ENCODE measurements at places on chromosomes 7 and 10.

DNA sequence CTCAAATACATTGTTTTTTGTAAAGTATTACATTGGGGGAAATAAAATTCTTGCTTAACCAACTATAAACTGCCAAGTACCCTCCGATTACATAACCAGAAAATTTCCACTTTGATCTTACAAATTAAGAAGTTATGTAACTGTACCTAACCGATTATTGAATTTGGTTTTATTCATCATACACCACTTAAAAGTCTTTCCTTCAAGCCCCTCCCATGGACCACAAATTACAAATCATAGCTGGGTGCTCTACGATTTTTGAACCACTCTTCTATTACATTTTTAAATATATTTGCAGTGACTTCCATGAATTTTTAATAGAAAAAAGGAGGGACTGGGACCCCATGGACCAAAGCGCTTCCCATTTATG is 630 bp downstream of the ZNF680 start:
- no peak for DNase-seq

DNA sequence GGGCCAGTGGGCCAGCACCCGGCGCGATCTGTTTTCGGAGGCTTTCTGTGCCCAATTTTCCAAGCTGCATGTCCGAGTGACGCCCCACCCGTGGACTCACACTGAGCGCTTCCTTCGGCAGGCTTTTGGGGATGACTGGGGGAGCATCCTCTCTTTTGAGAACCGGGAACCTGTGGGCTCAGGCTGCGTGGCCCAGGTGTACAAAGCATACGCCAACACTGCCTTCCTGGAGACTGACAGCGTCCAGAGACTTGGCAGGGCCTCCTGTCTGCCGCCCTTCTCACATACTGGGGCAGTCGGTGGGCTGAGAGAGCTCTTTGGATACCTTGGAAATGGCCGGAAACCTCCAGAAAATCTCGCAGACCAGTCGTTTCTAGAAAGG is 1.0 kb downstream of the ADCK2 start:
- no peak for DNase-seq

DNA sequence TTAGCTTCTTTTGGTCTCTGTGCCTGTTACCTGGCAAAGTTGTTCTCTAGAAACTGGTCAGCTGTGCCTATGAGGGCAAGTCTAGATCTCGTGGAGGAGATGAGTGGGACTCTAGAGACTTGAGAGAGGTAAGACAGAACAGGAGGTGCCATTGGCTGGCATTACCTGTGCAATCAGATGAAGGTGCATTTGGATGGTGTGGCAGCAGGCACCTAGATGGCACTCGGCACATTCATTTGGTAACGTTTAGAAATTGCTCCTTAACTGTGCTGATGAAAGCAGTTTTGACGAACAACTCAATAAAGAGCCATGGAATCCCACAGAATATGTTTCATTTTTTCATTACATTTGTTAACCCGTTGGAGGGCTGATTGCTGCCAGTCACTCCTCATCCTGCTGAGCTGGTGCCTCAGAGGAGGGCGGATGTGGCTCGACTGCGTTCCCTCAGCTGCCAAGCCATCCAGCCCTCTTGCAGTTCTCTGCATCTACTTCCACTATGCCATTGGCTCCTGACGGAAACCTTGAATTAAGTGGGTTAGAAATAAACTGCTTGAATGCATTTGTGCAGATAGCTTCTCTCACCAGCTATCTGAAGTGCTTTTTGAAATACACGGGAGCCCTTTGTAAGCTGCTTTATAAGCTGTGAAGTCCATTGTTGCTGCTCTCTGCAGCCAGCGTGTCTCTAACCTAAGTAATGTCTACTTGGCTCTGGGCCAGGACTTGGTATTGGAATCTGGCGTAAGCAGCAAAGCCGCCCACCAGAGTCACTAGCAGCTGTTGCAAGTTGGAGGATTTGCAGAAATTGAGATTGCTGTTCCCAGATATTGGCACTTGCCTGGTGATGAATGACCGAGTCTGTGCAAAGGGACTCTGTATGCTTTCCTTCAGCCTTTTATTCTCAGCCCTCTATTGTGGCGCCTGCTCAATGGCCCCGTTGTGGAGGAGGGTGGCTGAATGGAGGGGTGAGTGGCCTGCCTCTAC is 87.4 kb downstream of the LRRC4 start:
- no peak for DNase-seq

- no peak for DNase-seq
Measured at GRCh38 chr7:34840176-34840785, 182.3 kb downstream of the NPSR1 start.

DNA sequence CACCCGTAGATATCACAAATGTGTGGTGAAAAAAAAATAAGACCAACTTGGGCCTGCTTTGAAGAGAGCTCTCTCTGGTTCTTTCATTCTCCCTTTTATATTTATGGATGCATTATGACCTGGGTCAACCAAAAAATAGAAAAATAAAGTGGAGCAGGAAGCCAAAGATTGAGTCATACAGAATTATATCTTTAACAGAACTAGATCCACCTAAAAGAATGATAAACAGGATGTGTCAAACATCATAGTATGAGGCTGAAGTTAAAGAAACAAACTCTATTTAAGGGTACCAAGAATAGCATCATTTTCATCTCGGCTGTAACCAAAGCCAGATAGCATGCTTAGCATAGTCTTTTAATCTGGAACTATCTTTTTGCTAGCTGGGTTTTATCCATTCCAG is 28.8 kb upstream of the NMT2 start:
- no peak for DNase-seq

DNA sequence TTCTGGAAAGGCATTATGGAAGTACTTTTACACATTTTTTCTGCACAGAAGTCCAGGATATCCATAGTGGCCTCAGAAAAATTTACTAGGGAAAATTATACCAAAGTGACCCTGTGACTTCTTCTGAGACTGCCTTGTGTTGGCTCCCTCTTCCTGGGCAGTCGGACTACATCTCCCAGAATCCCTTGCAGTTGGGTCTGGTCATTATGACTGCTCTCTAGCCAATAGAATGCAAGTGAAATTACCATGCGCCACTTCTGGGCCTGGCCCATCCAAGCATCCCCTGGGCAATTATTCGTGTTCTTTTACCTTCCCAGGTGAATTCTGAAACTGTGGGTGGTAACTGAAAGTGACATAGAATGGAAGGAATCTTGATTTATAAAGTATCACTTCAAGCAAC is 430.9 kb downstream of the ACTR3B start:
- DNase-seq, result no peak

DNA sequence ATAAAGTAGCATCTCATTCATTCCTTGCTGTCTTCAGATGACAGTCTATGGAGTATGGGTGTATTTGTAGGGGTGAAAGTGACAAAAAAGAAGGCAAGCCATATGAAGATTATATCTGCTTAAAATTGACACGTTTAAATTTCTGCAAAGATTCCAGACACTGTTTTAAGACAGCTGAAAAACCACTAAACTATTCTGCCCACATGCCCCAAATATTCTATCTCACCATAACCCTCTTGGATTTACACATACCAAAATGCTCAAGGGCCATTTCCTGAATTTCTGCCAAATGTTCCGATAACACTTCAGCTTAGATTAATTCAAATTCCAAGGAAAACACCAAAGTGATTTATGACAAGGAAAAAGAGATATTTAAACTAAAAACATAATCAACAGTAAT is 99.9 kb upstream of the IL6 start:
- no peak for DNase-seq

DNA sequence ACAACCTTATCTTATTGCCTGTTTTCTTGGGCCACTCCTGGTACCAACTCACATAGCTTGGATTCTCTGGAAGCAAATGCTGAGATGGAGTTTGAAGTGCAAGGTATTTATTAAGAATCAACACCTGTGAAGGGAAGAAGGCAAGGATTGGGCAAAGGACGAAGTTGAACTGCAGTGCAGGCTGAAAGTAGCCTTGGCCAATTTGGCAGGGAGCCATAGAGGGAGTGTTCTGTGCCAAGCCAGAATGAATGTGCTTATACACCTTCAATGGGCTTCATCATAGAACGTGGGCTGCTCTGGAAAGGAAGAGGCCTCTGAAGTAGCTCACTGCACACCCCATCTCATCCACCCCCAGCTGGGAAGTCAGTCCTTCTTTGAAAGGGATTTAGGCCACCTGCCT is 79.8 kb upstream of the IFRD1 start:
- DNase-seq, result no peak

DNA sequence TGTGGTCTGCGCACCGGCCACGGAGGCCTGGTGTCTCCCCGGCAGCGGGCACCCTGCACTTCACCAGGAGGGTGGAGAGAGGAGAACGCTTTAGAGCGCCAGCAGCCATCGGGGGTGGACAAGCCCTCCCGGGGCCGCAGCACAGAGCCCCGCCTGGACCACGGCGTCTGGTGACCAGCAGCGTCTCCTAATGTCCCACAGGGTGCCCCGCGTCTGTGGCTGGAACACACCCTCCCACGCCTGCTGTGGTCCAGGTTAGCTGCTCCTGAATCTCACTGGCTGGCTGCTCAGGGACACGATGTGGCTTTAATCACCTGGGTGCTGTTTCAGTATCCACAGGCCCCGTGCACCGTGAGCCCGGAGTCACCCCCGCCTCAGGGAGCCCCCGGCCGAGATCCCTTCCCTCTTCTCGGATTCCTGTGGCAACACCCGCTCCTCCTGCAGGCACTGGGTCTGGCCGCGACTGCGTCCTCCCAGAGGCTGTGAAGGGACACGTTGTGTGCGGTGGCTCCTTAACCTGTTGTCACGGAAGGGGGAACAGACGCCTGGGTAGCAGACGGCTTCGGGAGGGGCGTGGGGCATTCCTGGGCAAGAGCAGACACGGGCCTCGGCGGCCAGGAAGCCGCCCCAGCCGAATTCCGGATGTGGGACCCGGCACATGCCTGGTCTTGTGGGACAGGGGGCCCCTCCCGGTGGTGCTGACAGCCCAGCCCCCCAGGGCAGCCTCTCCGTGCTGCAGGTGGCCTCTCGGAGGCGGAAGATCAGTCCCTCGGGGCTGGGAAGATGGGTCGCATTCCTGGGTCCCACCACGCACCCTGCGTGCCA is 78.9 kb downstream of the FOXL3 start:
- DNase-seq, result no peak

- no peak for DNase-seq
Measured at GRCh38 chr7:12761111-12761510, 73.7 kb downstream of the ARL4A start.

- DNase-seq, result no peak
Measured at GRCh38 chr10:60820093-60820754, 41.9 kb downstream of the CDK1 start.

DNA sequence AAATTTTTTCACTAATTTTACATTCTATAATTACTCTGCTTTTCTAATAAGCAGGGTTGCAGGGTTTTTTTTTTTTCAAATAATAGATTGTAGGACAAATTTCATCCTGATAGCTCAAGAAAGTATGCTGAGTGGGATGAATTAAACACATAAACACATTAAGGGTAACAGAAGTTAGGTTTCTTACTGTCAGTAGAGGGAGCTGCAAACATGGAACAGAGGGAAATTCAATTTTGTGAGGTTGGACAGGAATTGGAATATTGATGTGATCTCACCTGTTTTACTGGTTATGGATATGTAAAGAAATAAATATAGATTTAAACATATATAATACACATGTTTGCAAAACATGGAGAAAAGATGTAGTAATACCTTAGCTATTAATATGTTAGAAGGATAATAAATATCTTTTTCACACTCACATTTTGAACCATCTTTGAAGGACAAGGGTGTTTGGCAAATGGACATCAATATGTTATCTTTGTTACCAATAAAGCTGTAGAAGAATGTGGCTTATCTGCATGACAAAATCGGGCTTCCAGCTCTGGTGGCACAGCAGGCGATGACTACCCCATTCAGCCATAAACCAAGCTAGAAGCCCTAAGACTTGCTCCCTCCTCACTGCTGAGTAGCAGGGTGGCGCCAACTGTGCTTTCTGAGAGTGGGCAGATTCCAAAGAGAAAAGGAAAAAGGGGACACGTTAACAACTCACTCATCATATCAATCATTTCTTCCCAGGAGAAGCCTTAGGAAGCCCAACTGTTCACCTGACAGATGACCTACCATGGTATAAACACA is 1257.4 kb downstream of the GATA3 start:
- no peak for DNase-seq

DNA sequence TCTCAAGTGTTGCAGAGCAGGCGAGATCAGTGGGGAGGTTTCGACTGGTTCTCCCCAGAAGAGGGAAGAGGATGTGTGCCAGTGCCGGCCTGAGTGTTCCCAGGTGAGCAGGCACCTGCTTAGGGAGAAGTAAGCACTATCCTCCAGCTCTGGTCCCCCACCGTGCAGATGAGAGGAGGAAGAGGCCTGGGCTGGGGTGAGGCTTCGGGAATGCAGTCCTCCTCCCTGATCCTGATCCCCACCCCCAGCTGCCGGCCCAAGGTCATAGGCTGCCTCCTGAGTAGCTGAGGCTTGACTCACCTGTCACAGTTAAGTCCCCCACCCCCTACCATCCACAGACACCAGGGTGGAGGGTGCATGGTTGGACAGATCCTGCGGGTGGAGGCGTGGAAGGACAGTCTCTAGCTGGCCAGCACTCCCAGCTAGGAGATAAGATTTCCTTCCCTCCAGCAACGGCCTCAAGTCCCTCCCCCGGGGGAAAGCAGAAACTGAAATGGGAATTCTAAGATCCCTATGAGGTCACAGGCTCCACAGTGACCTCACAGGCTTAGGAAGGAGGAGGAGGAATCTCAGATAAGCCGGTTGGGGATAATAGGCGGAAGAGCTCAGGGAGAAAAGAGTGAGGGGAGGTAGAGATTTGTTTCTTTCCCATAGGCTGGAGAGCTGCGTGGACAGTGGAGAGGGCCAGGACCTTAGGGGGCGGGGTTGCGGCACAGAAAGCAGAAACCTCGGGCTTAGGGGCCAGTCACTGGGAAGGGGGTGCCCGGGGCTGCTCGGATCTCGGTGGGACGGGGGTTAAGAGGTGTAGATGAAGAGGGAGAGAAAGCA is 1.0 kb downstream of the LRCH4 start:
- DNase-seq, result no peak

- no peak for DNase-seq
Measured at GRCh38 chr10:33291053-33291592, 43.3 kb downstream of the NRP1 start.

- no peak for DNase-seq
Measured at GRCh38 chr7:99772565-99772964, 11.4 kb downstream of the CYP3A4 start.

DNA sequence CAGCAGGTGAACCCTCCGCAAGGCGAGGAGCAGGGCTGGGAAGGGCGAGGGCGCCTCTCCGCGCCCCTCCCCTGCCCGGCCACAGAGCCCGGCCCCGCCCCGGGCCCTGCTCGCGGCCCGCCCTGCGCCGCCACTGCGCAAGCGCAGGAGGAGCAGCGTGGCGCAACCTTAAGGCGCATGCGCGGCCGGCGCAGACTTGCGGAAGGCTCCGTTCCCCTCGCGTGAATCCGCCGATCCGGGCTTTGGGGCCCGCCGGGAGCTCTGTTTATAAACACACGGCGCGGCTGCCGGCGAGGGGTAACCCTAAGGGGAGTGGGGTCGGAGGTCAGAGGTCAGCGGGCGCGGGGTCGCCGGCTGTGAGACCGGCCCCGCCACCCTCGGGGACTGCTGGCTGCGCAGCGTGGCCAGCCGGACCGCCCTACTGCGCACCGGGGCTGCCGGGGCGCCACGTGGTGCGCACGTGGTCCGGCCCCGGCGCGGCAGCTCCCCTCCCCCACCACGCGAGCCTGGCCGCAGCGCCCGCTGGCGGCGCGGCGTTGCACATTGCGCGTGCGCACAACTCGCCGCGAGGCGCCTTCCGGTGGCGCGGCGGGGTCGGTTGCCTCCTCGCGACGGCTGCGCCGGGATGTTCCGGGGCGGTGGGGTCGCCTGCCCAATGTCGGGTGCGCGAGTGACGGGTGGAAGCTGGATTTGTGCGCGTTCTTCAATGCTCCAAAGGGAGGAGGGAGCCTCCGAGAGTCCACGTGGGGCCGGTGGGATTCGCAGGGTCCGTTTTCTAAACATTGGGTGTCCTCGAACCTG is 40.2 kb upstream of the FOXK1 start:
- DNase-seq, result peak; percentile 85
